NCI-H460 (cell line): ENCODE measurements at places on chromosomes 2 and 18. TPM values are rescaled to one million over a fixed set of nuclear protein-coding genes. Genes with fewer than 3 reads are reported as not detected.

DNA sequence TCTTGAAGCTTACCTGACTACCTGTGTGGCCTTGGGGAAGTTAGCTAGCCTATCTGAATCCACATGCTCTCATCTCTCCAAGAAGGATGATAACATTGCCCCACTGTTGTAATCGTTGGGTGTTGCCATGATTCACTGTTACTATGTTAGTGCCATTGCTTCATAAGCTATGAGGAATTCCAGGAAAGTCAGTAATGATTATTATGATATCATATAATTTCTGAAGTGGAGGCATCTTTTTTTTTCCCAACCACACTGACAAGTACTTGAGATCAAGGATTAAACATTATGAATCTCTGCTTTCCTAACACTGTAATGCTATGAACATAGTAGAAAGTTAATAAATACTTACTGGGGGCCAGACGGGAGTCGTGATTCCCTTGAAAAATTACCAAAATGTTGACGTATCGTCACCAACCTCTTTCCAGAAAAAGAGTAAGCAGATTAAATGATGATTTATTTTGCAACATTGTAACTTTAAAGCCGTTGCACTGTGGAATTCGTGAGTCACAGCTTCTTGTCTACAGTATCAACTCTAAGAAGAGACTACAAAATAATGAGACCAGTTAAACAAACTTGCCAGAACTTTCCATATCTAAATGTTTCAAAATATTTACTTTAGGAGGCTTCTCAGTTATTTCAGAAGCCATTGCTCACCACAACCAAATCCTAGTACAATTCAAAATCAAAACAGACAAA lies 459.9 kb downstream of the PIK3C3 start:
- peak; percentile 53 for DNase-seq

- DNase-seq = no peak
Observed at GRCh38 chr2:127086990-127087790, 19.8 kb downstream of the BIN1 start.

DNA sequence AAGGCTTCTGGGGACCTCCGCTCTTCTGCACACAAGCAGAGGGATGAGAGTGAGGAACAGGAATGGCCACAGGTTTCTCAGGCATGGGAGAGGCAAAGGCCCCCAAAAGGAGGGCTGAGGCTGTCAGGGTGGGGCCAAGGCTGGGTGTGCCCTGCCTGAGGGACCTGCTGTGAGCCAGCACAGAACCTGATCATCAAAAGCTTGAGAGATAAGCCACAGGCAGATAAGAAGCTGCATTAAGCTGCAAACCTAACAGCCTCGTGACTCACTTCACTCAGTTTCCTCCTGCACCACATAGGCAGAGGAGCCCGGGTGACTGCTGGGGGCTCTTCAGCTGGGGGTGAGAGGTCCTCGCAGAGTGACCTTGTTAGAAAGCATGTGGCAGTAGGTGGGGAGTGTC lies 64.5 kb upstream of the LAPTM4A start:
- no peak for DNase-seq

DNA sequence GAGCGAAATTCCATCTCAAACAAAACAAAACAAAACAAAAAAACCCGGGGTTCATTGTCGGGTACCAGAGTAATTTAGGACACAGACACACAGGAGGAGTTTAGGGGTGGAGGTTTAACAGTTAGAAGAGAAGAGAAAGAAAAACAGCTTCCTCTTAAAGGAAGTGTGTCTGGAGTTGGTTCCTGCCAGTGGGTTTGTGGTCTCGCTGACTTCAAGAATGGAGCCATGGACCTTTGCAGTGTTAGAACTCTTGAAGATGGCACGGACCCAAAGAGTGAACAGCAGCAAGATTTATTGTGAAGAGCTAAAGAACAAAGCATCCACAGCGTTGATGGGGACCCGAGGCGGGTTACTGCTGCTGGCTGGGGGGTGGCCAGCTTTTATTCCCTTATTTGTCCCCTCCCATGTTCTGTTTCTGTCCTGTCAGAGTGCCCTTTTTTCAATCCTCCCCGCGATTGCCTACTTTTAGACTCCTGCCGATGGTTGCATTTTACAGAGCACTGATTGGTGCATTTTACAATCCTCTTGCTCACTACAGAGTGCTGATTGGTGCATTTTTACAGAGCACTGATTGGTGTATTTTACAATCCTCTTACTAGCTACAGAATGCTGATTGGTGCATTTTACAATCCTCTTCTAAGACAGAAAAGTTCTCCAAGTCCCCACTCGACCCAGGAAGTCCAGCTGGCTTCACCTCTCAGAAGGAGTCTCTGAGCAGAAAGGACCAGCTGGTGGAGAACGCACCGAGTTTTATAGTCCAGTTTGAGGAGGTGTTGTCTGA lies 28.7 kb upstream of the ATP8B1 start:
- DNase-seq = no peak

DNA sequence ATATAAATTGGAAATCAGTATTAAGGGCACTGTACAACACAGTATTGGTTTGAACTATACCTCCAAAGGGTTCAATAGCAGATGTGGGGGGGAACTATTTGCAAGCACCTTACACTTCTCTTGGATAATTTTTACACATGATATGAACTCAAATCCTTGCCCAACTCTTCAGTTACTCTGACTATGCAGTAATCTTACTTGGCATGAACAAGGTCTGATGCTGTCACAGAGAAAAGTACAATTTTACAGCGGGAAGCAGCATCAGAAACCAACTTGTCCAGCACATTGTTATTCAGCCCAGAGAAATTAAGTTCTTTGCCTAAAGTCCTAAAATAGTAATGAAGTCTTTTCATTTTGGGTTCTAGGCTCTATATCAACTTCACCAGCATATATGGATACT lies 98.2 kb downstream of the ZNF521 start:
- no peak for DNase-seq

DNA sequence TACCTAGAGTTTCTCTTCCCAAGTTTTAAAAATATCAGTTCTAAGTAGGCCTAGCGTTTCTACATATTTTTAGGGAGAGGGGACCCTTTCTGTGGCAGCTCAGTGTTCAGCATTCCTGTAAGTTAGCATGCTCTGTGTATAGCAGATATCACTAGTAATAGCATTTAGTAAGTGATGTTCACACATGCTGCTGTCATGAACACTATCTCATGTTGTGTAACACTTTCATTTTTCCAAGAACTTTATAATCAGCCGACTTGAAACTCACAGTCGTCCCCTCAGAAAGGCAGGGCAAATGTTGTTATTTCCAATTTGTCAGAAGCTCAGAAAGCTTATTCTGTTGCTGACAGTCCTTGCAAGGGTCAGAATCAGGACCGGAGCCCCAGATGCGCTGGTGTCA lies 267.7 kb downstream of the ALPK2 start:
- no peak for DNase-seq

- no peak for DNase-seq
Observed at GRCh38 chr2:213792045-213792444, 507.8 kb downstream of the SPAG16 start.

The MREG gene
- 3.4 and 4.1 TPM in 2 replicates for total RNA-seq

DNA sequence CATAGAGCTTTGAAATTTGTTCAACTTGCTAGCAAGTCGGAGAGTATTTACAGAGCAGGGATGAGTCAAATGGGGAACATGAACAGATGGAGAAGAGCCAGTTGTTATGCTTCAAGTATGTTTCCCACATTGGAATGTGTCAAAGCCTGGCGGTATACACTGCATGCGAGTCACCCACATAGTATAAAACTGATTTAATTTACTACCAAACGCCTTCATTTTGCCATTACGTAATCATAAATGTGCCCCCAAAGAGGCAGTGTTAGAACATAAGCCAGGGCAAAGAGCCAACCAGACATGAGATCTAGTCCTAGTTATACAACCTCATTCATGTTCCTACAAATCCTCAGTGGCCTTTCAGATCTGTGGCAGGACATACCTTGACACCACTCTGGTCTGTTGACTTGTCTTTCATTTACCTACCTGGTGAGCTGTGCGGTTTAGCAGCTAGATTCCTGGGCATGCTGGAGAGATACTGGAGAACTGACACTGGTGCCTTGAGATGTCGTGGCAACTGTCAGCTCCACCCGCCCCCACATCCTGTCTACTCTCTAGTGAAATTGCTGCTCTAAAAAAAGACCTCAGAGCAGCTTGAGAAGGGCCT lies 21.7 kb upstream of the NRP2 start:
- no peak for DNase-seq

DNA sequence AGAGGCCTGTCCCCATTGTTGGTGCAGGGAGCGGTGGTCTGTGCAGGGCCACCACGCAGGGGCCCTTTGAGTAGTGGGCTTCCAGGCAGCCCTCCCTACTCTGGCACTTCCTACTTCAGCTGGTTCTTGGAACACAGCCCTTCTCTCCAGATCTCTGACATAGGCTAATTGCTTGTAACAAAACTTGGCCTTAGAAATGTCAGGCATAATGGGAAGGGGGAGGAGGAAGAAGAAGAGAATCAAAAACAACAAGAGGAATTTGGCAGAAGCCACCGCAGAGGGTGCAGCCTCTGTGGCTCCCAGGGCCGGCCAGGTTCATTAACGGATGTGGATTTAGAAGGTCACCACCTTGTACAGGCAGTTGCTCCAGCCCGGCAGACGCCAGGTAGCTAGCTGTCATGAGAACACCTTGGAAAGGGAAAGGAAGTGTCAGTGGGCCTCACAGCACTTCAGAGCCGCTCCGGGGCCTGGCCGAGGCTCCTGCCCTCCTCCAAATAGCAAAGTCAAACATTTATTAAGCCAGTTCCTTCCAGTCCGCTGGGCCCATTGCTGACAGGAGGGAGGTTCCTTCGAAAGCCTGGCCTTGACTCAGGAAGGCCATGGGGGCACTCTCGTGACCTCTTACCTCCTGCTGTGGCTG lies 7.4 kb downstream of the BOD1L2 start:
- no peak for DNase-seq

The CD207 gene
- not detected in 2 replicates for total RNA-seq

The LIPG gene
- total RNA-seq = 1.2 and 1.9 TPM in 2 replicates

The CXCR2 gene
- total RNA-seq = not detected in 2 replicates

The CPS1 gene
- total RNA-seq = 683 and 686 TPM in 2 replicates

The CRYBA2 gene
- total RNA-seq = not detected in 2 replicates

DNA sequence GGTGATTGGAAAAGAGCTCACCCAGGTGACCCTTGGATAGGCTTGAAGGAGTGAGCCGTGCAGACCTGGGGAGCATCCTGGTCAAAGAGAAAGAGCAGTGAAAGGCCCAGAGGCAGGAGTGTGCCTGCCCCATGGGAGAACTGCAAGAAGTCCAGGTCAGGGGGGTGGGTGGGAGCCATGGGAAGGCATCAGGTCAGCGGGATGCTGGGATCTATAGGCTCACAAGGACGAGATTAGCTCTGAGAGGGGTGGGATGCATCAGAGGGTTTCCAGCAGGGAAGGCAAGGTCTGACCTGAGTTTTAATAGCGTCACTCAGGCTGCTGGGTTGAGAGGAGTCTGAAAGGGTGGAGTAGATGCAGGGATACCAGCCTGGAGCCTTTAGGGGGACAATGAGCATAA lies 158.6 kb downstream of the SMAD7 start:
- DNase-seq = no peak

The LYPD1 gene
- 32.4 and 34.4 TPM in 2 replicates for total RNA-seq

- no peak for DNase-seq
Observed at GRCh38 chr2:70820499-70820898, at the start of gene CLEC4F. Gene CLEC4F, minus strand, starts transcription at chr2:70820599. Its CDS starts 76 bp downstream, at chr2:70820523.

GRCh38 chr2:137155356-137156104 lies 390.2 kb downstream of the THSD7B start:
- no peak for DNase-seq

GRCh38 chr18:5729983-5730699 lies 165.2 kb downstream of the TMEM200C start:
- DNase-seq = no peak

GRCh38 chr2:72561621-72562318 lies 264.1 kb downstream of the EXOC6B start:
- DNase-seq = no peak

The METTL21A gene
- total RNA-seq = 130 and 136 TPM in 2 replicates

GRCh38 chr2:12718015-12718671 lies 1.4 kb downstream of the TRIB2 start:
- DNase-seq = no peak

GRCh38 chr2:1660656-1661640 lies 83.4 kb downstream of the PXDN start:
- no peak for DNase-seq

The CFAP210 gene
- total RNA-seq = 0.12 and 0.20 TPM in 2 replicates

GRCh38 chr18:44968336-44968735 lies 287.6 kb downstream of the SETBP1 start:
- DNase-seq = no peak

DNA sequence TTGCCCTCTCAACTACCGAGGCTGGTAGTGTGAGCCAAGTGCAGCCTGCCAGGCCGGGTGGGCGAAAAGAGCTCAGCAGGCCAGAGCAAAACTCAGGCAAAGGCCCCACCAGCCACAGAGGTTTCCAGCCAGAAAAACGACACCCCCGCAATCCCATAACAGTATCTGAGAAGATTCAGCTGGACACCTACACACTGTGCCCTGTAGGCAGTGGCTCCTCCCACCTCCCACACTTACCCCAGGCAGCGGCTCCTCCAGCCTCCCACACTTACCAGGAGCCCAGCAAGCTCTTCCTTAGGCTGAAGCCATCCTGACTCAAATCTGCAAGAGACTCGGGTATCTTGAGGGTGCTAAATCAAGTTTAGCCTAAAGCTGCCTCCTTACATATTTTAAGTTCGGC lies 15.6 kb upstream of the TMEM18 start:
- DNase-seq = no peak

DNA sequence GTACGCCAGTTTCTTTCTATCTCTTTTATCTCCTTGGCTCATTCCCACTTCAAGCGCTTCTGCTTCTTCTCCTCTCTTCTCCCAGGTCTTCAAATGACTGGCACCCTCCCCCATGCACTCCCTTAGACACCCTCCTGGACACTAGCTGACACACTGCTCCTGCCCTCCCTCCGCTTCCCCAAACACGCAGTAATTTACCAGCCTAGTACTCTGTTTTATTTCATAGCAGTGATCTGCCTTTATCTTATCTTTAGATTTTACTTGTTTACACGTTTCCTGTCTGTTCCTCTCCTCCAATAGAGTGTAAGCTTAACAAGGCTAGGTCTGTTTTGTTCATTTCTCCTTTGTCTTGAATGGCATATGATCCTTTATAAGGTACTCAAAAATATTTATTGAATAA lies 93.9 kb downstream of the SCN3A start:
- DNase-seq = no peak

The CLEC4F gene
- not detected in 2 replicates for total RNA-seq

The FSIP2 gene
- 0.05 TPM in 1 of 2 replicates, not detected in the other for total RNA-seq

GRCh38 chr2:73850009-73850408 lies 21.2 kb downstream of the STAMBP start:
- no peak for DNase-seq

GRCh38 chr2:102010902-102011301 lies 19.1 kb downstream of the IL1R2 start:
- no peak for DNase-seq

DNA sequence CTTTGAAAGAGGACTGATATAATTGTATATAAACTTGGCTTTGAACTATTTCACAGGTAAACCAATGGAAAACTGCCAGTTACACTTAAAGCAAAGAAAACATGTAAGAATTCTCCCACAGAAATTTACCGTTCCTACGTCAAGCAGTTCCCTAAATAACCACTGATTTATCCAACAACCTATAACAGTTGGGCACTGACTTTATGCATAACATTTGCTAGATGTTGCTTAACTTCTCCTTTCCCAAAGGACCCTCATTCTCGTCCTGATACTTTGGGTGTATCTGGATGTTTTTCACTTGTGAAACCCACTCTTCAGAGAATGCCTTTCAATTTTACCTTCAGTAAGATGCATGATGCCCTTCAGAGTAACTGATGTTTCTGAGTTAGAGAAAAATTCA lies 43.8 kb downstream of the STAT1 start:
- no peak for DNase-seq

The CDH20 gene
- not detected in 2 replicates for total RNA-seq
